IPS DF 6.9 (cell line): ENCODE measurements at places on chromosomes 11 and 22.

GRCh38 chr11:121559606-121560200 is 106.9 kb upstream of the SORL1-AS1 start:
- H3K4me1 ChIP-seq: no peaks in the 10 kb centered on the region
- no peak for DNase-seq
- H3K27me3 ChIP-seq: no peaks in the 10 kb centered on the region
- H3K4me3 ChIP-seq: no peak overlapping the region

DNA sequence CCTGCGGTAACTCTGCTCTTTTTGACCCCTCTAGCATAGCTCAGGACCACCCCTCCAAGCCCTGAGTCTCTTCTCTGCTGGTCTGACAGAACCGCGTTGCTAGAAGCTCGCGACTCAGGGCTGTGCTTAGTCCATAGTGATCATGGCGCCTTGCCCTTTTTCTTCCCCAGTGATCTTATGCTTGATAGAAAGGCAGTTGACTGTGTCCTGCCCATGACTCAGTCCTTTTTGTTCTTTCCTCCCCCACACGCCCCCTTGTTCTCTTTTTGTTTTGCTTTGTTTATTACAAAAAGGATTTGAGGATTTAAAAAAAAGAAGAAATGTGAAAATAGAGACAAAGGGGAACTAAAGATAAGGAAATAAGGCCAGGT is 17.5 kb downstream of the IL17RA start:
- H3K4me3 ChIP-seq: no peak overlapping the region
- no peaks in the 10 kb centered on the region for H3K27me3 ChIP-seq
- no peaks in the 10 kb centered on the region; the same call in 1 of the 2 replicates for H3K4me1 ChIP-seq
- no peak for DNase-seq
- no peak overlapping the region for H3K27ac ChIP-seq

- H3K27me3 ChIP-seq: peaks cover 90% of the 10 kb centered on the region
- peak overlapping the region; percentile 4; the same call in 1 of the 2 replicates for H3K4me3 ChIP-seq
- peaks cover 5% of the 10 kb centered on the region; the same call in 1 of the 2 replicates for H3K4me1 ChIP-seq
- H3K27ac ChIP-seq: no peak overlapping the region
- H3K36me3 ChIP-seq: no peaks in the 10 kb centered on the region; the same call in 1 of the 2 replicates
- DNase-seq: no peak
Observed at GRCh38 chr11:16606784-16607674, 131.4 kb upstream of the C11orf58 start.

GRCh38 chr22:42855211-42855610 is 1.9 kb downstream of the ARFGAP3 start:
- H3K36me3 ChIP-seq: no peaks in the 10 kb centered on the region
- no peak overlapping the region for H3K27ac ChIP-seq
- DNase-seq: no peak
- no peak overlapping the region for H3K4me3 ChIP-seq

DNA sequence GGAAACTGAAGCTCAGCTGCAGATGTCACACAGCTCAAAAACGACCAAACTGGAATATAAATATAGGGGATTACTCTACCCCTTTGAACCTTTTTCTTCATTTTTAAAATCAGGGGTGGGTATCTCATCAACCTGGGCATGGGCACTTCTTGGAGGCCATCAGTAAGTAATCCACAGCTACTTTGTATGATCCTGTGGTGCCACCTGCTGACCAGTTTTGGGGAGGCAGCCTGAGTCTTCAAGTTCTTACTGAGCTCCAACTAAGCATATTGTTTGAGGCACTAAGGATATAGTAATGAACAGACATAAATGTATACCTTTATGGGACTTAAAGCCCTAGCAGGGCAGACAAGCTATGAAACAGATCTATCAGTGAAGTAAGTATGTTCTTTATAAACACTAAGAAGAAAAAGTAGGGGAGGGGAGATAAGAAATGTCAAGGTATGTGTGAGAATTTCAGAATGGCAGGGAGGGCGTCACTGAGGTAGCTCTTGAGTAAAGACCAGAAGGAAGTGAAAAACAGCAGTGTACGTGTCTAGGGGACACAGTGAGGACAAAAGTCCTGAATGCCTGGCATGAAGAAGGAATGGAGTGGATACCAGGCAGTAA is 18.4 kb downstream of the TUB start:
- no peak overlapping the region for H3K4me3 ChIP-seq
- peaks cover 6% of the 10 kb centered on the region for H3K36me3 ChIP-seq
- no peak for DNase-seq
- H3K27me3 ChIP-seq: no peaks in the 10 kb centered on the region
- no peak overlapping the region for H3K27ac ChIP-seq

DNA sequence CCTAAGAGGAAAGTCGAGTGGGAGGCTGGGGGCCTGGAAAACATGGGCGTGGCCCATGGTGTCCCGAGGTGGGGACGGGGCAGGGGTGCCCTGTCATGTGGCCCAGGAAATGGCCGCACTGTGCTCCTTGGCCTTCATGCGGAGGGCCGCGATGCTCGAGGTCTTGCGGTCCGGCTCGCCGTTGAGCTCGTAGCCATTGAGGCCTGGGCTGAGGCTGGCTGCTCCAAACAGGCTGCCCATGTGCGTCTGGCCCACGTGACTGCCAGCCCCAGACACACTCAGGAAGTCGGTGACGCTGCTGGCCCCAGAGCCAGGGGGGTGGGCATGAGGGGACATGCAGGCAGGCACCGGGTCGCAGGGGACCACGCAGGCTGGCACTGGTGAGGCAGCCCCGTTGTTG is 45.2 kb downstream of the ALX4 start:
- DNase-seq: no peak
- H3K27me3 ChIP-seq: no peaks in the 10 kb centered on the region
- H3K27ac ChIP-seq: no peak overlapping the region
- H3K36me3 ChIP-seq: no peaks in the 10 kb centered on the region
- no peaks in the 10 kb centered on the region for H3K4me1 ChIP-seq

DNA sequence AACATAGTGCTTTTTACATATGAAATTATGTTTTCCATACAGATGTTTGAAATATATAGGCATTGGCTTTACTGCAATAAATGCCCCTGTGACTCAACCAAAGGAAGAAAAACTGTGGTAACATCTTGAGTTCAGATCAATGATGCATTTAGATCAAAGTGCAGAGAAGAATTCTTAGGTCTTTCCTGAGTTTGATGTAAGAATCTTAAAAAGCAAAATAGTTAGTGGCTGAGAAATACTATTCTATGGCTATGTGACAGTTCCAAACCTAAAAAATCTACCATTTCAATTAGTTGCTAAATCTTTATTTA is 93.7 kb downstream of the SOX6 start:
- H3K36me3 ChIP-seq: no peaks in the 10 kb centered on the region
- H3K27me3 ChIP-seq: no peaks in the 10 kb centered on the region
- DNase-seq: no peak
- H3K4me3 ChIP-seq: no peak overlapping the region

- no peaks in the 10 kb centered on the region for H3K27me3 ChIP-seq
- DNase-seq: no peak
Observed at GRCh38 chr11:87660926-87661660, 514.1 kb downstream of the RAB38 start.

- no peaks in the 10 kb centered on the region for H3K4me1 ChIP-seq
- no peak for DNase-seq
- no peak overlapping the region for H3K4me3 ChIP-seq
- no peaks in the 10 kb centered on the region for H3K27me3 ChIP-seq
Observed at GRCh38 chr11:105825141-105825540, 196.9 kb downstream of the MSANTD4 start.

GRCh38 chr11:10072142-10072541 is 221.9 kb downstream of the SBF2 start:
- H3K36me3 ChIP-seq: no peaks in the 10 kb centered on the region
- H3K27ac ChIP-seq: no peak overlapping the region
- H3K27me3 ChIP-seq: no peaks in the 10 kb centered on the region
- H3K4me1 ChIP-seq: peaks cover 5% of the 10 kb centered on the region; the same call in 1 of the 2 replicates

DNA sequence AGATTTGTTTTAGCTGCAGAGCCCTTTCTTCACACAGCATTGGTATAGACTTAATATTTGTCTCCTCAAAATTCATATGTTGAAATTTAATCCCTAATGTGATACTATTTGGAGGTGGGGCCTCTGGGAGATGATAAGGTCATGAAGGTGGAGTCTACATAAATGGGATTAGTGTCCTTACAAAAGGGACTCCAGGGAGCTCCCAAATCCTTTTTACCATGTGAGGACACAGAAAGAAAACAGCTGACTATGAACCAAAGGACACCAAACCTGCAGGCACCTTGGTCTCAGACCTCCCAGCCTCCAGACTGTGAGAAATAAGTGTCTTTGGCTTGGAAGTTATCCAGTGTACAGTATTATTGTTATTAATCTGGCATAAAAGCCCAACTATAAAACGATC is 10.2 kb downstream of the SLC35F2 start:
- no peaks in the 10 kb centered on the region for H3K27me3 ChIP-seq
- no peak overlapping the region for H3K4me3 ChIP-seq
- no peaks in the 10 kb centered on the region for H3K36me3 ChIP-seq
- no peaks in the 10 kb centered on the region for H3K4me1 ChIP-seq
- DNase-seq: no peak

DNA sequence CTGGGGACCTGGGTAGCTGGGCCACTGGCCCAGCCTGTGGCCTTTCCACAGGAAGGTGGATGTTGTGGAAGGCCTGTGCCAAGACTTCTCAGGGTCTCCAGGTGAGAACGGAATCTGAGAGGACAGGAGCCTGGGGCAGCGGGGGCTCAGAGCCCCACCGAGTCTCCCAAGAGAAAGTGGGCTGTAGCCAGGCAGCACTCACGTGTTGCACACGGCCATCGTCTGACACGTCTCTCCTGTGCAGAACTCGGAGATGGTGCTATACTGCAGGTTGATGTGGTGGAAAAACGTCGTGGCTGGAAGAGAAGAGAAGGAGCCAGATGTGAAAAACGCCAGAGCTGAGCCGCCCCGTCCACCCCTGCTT is 6.4 kb downstream of the MOB2 start:
- DNase-seq: no peak
- H3K36me3 ChIP-seq: no peaks in the 10 kb centered on the region
- H3K27me3 ChIP-seq: no peaks in the 10 kb centered on the region

GRCh38 chr11:14973621-14974514 is 1.7 kb upstream of the CALCA start:
- peaks cover 56% of the 10 kb centered on the region for H3K27me3 ChIP-seq
- H3K36me3 ChIP-seq: no peaks in the 10 kb centered on the region
- H3K4me3 ChIP-seq: peak overlapping the region; percentile 0; the same call in 1 of the 2 replicates
- no peak overlapping the region for H3K27ac ChIP-seq
- H3K4me1 ChIP-seq: peaks cover 2% of the 10 kb centered on the region; the same call in 1 of the 2 replicates

DNA sequence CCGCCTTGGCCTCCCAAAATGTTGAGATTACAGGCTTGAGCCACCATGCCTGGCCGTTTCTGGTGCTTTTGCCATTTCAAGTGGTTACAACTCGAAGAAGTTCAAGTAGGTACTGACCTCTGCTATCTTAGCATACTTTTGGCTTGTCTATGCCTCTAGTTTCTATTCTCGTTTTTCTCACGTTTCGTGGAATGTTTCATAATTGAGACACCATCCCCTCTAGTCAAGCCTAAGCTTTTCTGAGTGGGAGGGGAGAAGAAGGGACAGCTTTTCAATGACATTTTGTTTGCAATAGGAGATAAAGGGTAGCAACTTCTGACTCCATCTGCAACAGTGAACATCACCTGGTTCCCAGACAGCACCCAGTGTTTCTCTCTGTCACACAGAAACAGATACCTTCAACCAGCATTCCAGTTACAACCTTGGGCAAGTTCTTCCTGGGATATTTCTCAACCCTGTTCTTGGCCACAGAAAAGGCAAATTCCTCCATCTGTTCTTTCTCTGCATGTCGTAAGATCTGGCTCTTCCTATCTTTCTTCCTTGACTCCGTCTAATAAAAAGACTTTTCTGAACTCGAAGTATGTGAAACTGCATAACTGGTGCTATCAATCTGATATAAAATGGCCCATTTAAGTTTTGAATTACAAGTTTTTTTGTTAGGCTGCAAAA is 25.5 kb downstream of the DDI1 start:
- no peaks in the 10 kb centered on the region for H3K4me1 ChIP-seq
- H3K27ac ChIP-seq: no peak overlapping the region
- no peaks in the 10 kb centered on the region for H3K36me3 ChIP-seq

GRCh38 chr11:106399624-106400023 is 322.2 kb downstream of the AASDHPPT start:
- no peak overlapping the region for H3K4me3 ChIP-seq
- H3K36me3 ChIP-seq: no peaks in the 10 kb centered on the region
- no peaks in the 10 kb centered on the region for H3K27me3 ChIP-seq
- H3K27ac ChIP-seq: no peak overlapping the region
- H3K4me1 ChIP-seq: no peaks in the 10 kb centered on the region
- DNase-seq: no peak

DNA sequence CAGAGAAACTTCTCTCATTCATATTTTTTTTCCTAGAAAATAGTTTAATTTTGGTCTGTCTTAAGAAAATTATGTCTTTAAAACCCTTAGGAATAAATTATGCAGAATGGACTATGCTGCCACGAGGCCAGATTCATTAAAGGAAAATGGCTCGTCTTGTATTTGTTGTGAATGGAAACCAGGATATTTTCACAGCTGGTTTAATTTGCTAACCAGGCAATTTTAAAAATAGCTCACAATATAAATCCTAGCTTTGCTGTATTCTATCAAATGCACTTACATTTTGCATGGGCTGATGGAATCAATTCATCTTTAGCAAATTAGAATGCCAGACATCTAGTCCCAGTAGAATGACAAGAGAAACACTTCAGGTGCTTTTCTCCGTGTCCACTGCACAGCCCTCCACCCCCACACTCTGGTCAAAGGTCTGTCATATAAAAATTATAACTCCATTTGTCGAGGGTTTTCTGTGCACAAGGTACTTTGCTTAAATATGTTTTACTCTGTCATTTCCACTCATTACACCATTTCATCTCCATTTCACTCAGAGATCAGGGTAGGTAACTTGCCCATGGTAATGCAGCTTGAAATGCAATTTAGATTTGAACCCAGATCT is 20.3 kb upstream of the TNRC6B start:
- H3K36me3 ChIP-seq: no peaks in the 10 kb centered on the region; the same call in 1 of the 2 replicates
- DNase-seq: no peak
- H3K4me3 ChIP-seq: no peak overlapping the region
- H3K4me1 ChIP-seq: no peaks in the 10 kb centered on the region; the same call in 1 of the 2 replicates
- no peak overlapping the region for H3K27ac ChIP-seq

GRCh38 chr11:31720225-31720624 is 90.9 kb downstream of the PAX6 start:
- H3K27ac ChIP-seq: no peak overlapping the region
- no peaks in the 10 kb centered on the region for H3K27me3 ChIP-seq
- no peak overlapping the region for H3K4me3 ChIP-seq
- H3K36me3 ChIP-seq: no peaks in the 10 kb centered on the region

DNA sequence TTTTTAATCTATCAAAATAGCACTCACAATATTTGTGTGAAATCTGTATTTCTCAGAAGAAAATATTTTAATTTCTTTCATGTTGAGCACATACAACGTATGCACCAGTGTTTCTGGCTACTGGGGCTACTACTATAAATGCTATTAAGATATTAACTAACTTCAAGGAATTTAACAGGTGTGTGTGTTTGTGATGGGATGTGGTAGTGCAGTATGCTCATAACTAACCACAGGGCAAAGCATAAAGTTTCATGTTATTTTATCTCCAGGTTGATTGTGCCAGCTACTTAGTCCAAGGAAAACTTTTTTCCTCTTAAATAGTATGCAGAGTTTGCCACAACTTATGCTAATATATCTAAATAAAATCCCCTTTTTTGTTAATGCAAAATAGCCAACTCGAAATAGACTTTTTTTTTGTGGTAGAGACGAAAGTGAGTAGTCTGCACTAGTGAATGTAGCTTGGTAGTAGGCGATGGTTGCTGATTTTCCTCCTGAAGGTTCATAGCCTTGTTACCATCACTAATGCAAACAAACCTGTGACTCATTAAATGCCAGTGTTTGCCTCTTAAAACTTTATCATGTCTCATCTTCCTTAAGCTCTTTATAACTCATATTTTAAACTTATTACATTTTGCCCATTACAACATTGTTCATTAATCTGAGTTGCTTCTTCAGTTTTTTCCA is 565.5 kb upstream of the ANO3 start:
- no peaks in the 10 kb centered on the region for H3K4me1 ChIP-seq
- H3K27ac ChIP-seq: no peak overlapping the region
- H3K36me3 ChIP-seq: no peaks in the 10 kb centered on the region
- no peak for DNase-seq
